Germinal center (tissue), 1 donor: ENCODE measurements at places on chromosomes 1 and 21.

GRCh38 chr1:165114022-165114888 lies 242.3 kb downstream of the LMX1A start:
- peak; percentile 13 for DNase-seq

- no peak for DNase-seq
Observed at GRCh38 chr1:35605867-35606182, 32.7 kb downstream of the TFAP2E start.

- peak; percentile 63 for DNase-seq
Observed at GRCh38 chr1:68347415-68347814, 102.3 kb downstream of the RPE65 start.

DNA sequence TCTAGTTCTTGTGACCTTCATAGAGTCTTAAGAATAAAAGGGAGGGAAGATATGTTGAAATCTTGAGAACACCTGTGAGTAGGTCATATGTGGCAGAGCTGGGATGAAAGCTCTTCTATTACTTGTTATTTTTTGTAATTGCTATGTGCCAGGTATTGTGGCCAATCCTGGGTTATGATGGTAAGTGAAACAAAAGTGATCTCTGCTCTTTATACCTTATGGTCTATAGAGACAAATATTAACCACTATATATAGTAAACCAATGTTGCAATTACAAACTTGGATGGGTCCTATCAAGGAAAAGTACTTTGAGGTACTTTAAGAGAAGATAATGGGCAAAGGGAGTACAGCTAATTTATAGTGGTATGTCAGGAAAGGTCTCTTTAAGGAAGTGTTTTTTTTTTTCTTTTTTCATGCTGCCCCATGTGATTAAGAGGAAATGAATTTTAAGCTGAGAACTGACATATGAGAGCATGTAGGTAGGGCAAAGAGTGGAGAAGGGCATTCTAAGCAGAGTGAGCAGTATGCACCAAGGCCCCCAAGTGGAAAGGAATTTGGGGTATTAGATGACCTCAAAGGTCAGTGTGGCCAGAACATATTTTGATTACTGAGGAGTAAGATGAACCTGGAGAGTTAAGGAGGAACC lies 43.3 kb downstream of the POU2F1 start:
- peak; percentile 10 for DNase-seq

DNA sequence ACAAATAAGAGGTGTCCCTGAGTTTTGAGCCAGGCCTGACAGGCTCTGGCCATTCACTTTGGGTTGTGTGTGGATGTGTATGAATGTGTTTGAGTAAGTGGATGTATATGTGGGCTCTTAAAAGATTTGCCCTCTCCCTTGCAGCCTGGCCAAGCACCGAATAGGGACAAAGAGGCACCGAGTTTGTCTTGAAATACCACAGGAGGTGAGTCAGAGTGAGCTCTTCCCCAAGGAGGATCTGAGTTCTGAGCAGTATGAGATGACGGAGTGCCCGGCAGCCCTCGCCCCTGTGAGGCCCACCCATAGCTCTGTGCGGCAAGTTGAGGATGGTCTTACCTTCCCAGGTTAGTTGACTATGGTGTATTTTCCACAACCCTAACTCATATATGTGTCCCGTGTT lies 19.0 kb downstream of the KDM4A start:
- DNase-seq, result no peak

GRCh38 chr1:216186816-216187215 lies 236.4 kb downstream of the USH2A start:
- DNase-seq, result no peak

- DNase-seq, result no peak
Observed at GRCh38 chr1:81678779-81679178, 122.0 kb upstream of the ADGRL2 start.

GRCh38 chr1:193115629-193116227 lies 6.1 kb upstream of the CDC73 start:
- DNase-seq, result no peak

- DNase-seq, result no peak
Observed at GRCh38 chr1:46757247-46757955, 38.5 kb upstream of the EFCAB14 start.

DNA sequence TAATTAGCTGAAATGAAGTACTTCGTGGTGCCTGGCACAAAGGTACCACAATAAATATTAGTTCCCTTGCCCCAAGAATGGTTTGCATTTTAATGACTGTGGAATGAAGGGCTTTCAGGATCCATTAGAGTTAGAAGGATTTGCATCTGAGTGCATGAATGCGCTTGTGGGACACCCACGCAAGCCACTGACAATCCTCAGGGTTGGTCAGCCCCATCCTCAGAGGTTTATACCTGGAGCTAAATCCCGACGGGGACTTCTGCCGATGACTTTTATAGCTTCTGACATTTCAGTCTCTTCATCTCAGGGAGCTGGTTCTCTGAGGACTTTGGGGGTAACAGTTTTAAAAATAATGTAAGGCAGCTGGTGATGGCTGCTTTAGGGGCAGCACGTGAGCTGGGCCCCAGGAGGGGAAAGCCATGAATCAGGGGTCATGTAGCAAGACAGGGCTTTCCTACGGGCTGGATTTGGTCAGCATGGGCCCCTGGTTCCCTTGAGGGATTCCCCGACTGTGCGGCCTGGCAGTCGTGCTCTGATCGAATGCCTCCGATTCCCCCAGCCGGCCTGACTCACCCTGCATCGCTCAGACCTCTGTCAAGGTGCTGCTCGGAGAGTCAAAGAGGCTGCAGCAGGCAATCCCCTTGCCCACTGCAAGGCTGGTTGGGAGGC lies 20.8 kb upstream of the IL10 start:
- no peak for DNase-seq

- DNase-seq, result no peak
Observed at GRCh38 chr1:64082459-64082858, 121.0 kb upstream of the UBE2U start.

DNA sequence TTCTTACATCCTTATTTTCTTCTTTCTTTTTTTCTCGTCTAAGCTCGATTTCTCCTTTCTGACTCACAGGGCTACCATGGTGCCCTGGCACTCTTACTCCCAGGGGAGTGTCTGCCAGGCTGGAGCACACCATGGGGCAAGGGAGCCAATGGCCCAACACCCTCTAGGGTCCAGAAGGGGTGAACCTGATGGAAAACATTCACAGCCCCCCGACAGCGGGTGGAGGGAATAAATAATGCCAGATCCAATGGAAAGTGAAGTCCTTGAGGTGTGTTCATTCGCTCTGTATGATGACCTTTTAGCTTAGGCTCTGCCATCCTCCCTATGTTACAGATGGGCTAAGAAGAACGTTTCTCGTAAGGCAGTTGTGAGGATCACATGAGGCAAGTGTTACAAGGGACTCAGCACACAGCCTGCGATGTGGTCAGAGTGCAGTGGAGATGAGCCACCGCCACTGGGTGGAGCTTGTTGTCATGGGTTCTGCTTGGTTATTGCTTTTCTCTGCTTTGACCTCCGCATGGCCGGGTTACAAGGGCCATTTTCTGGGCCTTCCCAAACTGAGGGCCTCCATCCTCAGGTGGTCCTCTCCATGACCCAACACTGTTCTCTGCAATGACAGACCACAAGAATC lies 3.5 kb upstream of the FCMR start:
- peak; percentile 54 for DNase-seq

GRCh38 chr1:94679332-94680038 lies 137.9 kb upstream of the F3 start:
- DNase-seq, result no peak

DNA sequence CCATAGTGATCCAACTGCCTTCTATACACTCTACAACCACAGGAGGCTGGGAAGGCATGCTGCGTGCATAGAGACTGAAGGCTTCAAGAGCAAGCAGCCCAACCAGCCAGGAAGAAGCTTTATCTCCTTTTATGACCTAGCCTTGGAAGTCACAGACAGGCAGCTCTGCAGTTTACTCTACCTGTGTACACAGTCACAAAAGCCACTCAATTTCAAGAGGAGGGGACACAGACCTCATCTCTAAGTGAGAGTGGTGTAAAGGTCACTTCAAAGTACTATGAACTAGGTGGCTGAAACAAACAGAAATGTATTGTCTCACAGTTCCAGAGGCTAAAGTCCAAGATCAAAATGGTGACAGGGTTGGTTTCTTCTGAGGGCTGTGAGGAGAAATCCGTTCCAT lies 69.6 kb upstream of the GJB5 start:
- no peak for DNase-seq

GRCh38 chr21:43312011-43312410 lies 114.9 kb downstream of the SIK1 start:
- DNase-seq, result no peak

- no peak for DNase-seq
Observed at GRCh38 chr1:32709476-32709875, 6.9 kb upstream of the SYNC start.

DNA sequence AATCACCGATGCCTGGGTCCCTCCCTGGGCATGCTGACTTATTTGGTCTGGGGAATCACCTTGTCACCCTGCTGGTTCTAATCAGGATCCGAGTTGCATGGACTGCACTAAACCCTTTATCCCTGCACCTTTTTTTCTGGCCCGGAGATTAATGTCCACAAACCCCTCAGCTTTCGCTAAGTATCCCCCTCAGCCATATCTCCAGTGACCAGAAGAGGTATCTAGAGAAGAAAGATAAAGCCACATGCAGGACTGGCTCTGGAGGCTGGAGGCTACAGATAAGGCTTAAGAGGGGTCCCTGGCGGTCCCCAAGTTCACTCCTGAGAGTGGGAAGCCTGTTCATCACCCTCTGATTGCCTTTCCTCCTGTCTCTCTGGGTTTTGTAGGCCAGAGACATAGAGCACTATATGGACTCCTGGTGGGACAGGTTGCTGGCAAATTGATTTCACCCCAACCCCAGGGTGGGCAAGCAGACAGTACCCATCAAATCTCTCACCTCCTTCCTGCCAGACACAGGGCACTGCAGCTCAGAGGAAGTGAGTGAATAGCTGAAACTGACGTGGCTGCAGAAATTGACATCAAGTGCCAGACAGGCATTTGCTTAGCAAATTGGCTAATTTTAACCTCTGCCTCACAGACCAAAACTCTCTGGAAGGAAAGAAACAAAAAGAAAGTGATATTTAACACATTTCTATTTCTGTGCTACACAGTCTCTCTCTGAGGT lies 38.8 kb downstream of the HMGB4 start:
- peak; percentile 71 for DNase-seq

GRCh38 chr1:66364578-66365391 lies 169.2 kb upstream of the SGIP1 start:
- DNase-seq, result no peak

DNA sequence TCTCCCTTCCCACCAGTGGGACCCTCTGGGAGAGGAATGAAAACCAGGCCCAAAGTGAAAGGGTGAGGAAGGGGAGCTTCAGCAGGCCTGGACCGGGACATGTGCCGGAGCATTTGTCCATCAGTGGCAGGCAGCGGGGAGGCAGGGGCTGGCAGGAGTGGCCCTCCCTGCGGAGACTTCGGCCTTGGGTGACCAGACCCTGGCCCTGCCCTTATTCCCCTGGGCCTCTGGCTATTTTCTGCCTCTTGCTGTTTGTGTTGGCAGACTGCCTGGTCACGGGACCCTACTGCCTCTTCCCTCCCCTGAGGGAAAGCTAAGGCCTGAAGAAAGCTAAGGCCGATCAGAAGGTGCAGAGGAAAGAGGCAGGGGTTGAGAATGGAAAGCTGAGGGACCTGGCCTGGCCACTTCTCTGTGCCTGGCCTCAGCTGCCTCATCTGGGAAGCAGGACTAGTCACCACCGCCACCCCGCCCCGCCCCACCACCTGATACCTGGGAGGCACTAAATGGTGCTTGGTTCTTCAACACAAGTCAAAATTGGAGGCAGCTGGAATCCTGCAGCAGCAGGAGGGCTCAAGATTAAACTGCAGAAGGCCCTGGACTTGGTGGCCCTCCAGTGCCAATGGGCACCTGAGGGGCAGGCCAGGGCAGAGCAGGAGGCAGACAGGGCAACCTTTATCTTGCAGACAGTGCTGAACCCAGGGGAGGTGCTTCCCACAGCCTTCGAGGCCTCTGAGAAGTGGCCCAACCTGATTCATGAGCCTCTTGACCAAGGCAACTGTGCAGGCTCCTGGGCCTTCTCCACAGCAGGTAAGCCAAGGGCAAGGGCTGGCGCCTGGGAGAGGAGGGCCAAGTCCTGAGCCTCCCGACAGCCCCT lies 7.9 kb downstream of the TINAGL1 start:
- DNase-seq, result no peak

- peak; percentile 55 for DNase-seq
Observed at GRCh38 chr21:42381347-42381984, 14.4 kb downstream of the TMPRSS3 start.

DNA sequence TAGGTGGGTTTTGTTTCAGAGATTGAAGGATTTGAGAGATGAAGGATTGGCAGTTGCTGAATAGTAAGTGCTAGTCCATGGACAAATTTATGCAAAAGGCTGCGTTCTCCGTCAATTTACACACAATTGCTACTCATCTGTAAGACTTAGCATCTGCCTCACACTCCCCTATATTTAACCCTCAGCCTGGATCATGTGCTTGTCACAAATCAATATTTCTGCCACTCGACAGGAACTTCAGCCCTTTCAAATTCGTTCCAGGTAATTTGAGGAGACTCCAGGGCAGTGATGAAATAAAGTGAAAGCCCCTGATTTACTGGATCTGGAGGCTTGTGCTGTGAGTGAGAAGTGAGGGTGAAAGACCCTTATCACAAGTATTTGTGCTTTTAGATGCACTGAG lies 105.6 kb upstream of the UBE2U start:
- no peak for DNase-seq

DNA sequence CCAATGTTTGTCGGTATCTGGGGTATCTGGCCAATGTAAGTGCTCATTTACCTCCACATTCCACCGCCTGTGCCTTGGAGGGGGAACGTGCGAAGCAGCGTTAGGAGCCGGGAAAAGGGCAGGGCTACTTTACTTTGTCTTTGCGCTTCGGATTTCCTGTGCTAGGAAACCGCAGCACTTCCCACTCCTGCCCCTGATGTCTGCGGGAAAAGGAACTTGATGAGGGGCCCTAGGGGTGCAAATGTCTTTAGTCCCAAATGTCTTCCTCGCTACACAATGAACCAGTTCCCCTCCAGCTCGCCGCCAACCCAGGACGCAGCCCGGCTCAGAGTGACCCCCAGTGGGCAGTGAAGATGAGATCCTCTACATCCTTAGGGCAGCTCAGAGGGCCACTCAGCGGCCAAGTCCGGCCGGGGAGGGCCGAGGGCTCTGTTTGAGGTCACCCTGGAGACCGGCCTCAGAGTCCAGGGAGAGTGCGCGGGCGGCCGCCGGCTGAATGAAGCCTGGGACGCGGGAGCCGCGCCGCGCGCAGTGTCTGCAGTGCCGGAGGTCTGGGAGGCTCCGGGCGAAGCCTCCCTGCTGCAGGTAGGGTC lies at the start of gene DYNLT5:
DYNLT5 (plus strand) TSS at position 460 of the 593 bp plus-strand sequence. CDS start 2,200 bp downstream, outside the sequence.
- no peak for DNase-seq
